Muscle of leg (tissue), 16 donors: ENCODE measurements at places on chromosomes 4 and X. TPM values are rescaled to one million over a fixed set of nuclear protein-coding genes. Genes with fewer than 3 reads are reported as not detected.

- DNase-seq = no peak
Observed at GRCh38 chr4:22514001-22514400, 1.9 kb downstream of the ADGRA3 start.

- no peak for DNase-seq
Observed at GRCh38 chr4:183171484-183172267, 72.6 kb downstream of the WWC2 start.

GRCh38 chr4:39715788-39716187, 17.9 kb downstream of the UBE2K start:
- no peak for DNase-seq

DNA sequence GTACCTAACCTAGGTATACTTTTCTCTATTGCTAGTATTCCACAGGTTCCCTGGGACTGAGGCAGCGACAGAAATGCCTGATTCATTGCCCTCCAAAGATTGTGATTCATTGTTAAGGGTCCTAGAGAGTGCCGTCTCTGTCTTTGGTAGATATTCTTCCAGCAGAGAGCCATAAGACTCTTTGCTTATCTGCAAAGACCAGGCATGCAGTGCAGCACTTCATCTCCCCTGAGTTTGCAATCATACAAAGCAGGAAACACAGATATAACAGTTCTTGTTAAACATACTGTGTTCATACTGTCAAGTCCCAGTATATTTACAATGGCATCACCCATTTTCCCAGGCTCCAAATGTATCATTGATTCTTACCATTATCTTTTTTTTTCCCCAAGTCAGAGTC, 47.7 kb downstream of the KLF8 start:
- DNase-seq = no peak

- DNase-seq = no peak
Observed at GRCh38 chrX:71475785-71476540, 56.9 kb upstream of the OGT start.

DNA sequence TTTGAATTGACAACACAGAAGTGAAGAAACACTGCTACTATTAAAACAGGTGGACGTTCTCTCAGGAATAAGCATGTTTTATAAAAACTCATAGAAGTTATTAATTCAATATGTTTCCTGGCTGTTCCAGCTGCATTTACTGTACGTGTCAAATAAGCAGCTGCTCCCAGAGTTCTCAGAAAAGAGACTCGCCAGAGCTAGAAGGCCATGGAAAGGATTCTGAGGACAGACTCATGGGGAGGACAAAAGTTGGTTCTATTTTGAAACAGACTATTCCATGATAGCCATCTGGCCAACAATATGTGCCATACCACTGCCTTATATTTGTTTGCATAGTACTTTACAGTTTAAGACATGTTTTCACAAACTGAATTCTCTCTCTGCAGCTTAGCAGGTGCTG, 136.5 kb downstream of the NR3C2 start:
- DNase-seq = peak; percentile 93

DNA sequence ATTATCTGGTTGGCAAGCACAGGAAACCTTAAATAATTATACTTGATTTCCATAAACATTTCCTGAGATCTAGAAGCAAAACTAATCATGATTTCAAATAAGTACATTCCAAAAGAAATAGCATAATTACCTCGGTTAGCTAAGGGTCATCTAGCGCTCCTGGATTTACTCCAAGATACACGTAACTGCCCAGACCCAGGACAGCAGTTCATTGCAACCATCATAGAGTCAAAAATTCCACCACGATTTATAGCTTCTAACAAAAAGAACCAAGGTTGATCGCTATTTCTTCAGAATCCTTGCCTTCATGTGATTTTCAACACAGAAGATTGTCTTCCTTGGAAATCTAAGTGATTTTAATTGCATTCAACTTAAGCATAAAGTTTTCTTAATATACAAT, 1235.5 kb upstream of the TENM3 start:
- no peak for DNase-seq

Gene LINC00632
- polyA plus RNA-seq = 7.8 TPM
